Stimulated activated CD4-positive, alpha-beta T cell treated with anti-CD3 and anti-CD28 coated beads, Interleukin-4, amount 100 ng/mL, for 48 hours (primary cell): ENCODE measurements at places on chromosomes 7 and 10.

GRCh38 chr10:100370714-100371481, 23.9 kb downstream of the SCD start:
- peak; percentile 54 for DNase-seq

GRCh38 chr10:102715880-102716279, 1.4 kb downstream of the SFXN2 start:
- DNase-seq, result no peak

DNA sequence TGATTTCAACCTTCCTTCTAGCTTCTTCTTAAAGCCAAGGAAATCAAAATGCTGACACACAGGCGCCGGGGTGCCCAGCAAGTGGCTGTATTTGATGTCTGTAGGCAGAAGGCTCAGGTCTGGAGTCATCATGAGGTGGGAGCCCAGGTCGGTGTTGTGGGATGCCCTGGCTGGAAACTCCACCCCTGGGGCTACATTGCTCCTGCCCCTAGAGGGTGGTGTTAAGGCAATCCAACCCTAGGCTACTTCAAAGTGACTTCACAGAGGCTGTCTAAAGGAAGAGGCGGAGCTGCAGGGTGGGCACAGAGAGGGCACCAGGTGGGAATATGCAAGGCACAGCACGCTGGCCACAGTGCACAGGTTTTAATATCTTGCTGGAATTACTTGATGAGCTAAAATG, 200.9 kb downstream of the ADAM12 start:
- DNase-seq, result no peak

- no peak for DNase-seq
Measured at GRCh38 chr7:52501696-52502095, 533.7 kb upstream of the POM121L12 start.

DNA sequence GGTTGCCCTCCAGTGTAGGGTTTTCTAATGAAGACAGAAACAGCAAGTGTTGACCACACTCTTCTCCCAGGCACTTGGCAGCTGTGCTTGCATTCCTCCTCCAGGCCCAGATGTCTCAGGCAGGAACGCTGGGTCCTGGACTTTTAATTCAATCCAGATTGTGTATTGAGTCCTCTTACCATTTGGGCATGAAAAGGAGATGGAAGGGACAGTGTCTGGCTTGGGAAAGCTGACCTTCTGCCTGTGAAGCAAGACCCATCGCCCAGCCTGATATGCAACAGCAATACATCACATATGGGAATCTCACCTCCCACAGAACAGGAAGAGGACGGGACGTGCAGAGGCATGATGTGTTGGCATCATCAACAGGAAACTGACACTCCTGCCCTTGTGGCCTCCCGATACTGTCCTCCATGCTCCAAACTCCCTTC, 174.4 kb upstream of the LYZL2 start:
- DNase-seq, result no peak

- no peak for DNase-seq
Measured at GRCh38 chr7:69739931-69740431, 141.7 kb downstream of the AUTS2 start.

- no peak for DNase-seq
Measured at GRCh38 chr10:28704464-28705161, 27.3 kb downstream of the BAMBI start.

DNA sequence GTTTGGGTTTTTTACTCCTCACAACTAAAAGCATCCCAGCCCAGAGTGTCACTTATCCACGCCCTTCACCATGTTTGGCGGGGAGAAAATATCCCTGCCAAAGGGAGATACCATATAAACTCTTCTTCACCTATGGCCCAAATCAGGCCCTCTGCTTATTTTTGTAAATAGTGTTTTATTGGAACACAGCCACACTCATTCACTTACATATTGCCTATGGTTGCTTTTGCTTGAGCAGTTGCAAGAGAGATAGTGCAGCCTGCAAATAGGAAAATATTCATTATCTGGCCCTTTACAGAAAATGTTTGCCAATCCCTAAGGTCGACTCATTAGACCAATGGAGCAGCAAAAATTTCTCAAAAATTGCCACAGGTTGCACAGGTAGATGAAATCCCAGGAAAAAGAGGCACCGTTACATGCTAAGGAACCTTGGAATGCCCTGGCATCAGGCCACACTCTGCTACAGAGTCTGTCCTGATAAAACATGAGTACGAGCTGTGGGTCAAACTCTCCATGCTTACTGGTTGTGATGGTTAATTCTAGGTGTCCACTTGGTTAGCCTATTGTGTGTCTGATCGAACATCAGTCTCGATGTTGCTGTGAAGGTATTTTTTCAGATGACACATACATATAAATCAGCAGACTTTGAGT, 7.9 kb upstream of the RASSF4 start:
- no peak for DNase-seq

- no peak for DNase-seq
Measured at GRCh38 chr10:28349892-28350291, 47.0 kb upstream of the MPP7 start.

DNA sequence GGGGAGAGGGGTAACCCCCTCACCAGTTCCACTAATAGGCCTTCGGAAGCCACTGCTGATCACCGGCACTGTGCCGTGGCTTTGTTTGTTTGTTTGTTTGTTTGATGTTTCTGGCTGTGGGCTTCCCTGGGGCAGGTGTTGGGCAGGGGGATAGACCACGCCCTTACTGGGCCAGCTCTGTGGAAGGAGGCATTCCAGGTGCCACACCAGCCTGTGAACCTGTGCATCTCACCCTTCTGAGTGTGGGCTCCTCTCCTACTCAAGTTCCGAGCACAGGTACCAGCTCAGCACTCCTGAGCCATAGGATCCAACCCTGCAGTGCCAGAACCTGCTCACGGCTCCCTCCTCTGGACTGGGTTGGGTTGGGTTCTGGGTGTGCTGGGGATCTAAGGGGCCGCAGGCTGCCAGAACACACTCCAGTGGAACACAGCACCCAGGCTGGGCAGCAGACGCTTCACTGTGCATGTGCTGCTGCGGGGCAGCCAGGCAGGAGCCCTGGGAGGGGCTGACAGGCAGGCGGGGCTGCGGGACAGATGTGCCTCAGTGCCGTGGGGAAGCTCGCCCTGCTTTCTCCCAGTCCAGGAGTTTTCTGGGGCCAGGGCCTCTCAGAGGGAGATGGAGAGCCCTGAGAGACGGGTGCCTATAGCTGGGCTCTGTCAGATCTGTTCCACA, 1053.9 kb downstream of the CNTNAP2 start:
- DNase-seq, result no peak

DNA sequence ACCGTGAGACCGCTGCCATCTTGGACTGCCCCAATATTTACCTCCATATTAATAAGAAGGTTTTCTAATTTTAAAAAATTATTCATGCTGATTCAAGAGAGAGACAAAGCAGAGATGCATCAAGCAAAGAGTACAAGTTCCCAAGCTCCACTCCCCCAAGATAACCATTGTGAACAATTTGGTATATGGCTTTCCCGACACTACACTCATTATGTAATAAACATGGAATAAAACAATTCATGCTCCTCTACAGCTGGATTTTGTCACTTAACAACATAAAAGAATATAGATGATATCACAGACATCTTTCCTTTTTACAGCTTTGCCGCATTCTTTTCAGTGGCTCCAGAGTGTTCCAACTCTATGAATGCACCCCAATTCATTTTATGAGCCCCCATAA, 307.6 kb downstream of the FGFR2 start:
- DNase-seq, result no peak

GRCh38 chr7:44265728-44266127, 59.7 kb downstream of the CAMK2B start:
- DNase-seq, result no peak

GRCh38 chr10:33355274-33355673, 20.8 kb upstream of the NRP1 start:
- DNase-seq, result no peak

- no peak for DNase-seq
Measured at GRCh38 chr10:95976362-95977229, 66.8 kb upstream of the CCNJ start.

DNA sequence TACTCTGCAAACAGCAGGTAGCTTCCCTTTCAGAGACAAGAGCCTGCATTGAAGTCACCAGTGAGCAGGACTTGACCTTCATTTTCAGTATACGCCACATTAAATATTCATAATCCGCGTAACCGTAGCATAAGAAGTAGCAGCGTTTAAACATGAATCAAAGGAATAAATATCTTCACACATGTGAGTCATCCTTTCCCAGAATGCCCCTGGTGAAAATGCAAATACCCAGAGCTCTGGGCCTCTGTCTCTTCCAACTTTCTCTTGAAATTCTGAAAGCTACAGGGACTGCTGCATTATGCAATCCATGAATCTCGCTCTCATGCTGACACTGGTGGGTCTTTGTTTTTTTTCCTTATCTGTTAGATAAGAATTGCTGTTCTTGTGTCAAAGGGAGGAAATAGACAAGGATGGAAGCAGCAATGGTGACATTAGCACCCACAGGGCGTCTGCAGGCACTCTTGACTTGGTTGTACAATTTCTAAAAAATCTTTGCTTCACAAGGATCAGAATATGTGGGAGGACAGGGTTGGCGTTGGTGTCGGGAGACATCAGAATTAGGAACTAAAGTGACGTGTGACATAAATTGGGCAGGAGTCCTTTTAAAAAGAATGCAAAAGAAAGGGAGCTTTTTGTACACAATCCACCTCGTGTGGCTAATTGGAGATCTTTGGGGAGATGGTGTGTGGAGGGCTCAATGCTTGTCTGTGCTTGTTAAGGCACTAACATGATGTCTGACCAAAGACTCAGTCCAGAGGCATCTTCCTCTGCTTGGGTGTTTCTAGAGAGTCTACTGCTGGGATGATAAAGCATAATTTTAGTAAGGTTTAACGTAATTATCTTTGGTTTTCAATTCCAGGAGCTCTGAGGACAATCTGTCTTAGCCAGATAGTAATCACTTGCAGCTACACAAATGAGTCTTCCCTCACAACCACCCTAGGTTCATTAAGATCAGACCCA, 390.3 kb downstream of the KCNMA1 start:
- no peak for DNase-seq

- DNase-seq, result no peak
Measured at GRCh38 chr7:106643216-106644000, 17.6 kb downstream of the CCDC71L start.

GRCh38 chr7:141291541-141291940, 217.7 kb downstream of the TMEM178B start:
- DNase-seq, result no peak

- DNase-seq, result no peak
Measured at GRCh38 chr7:84088802-84089201, 105.8 kb downstream of the SEMA3A start.

GRCh38 chr7:157503229-157503628, 166.4 kb downstream of the DNAJB6 start:
- DNase-seq, result no peak

GRCh38 chr10:74314166-74314565, 163.1 kb downstream of the ADK start:
- no peak for DNase-seq

- no peak for DNase-seq
Measured at GRCh38 chr7:74023786-74024185, 4.2 kb upstream of the ELN start.

DNA sequence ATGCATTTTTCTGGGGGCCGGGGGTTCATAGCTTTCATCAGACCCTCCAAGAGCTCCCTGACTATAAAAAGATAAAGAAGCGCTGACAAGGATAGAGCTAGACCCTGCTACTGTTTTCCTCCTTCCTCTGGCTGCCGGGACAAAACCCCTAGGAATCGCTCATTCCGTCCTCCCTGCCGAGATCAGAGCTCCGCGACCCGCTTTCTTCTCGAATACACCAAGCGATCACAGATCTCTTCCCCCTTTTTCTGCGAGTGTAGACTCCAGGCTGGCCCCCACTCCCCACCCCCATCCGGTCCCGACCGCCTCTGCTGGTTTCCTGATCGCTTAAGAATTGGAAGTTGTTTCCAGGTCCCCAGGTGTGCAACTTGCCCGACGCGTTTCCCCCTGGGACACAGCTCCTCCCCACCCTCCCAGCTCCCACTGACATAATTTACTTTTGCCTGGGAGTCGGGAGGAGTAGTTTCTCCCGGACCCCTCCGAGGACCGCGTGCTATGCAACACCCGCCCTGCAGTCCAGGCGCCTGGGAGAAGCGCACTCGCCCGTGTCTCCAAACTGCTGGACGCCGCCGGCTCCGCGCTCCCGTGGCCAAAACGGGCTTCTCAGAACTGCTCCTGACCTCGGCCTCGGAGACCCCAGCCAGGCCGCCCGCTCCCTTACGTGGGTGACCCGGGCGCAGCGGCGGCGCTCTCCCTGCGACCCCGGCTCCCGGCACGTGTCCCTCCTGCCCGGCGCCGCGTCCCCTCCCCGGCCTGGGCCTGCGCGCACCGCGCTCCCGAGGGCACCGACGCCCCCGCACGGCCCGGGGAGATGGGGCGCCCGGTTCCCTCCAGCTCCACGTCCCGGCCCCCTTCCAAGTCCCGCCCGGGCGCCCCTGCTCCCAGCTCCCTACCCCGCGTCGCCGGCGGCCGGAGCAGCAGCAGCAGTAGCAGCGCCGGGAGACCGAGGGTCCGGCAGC, 552 bp downstream of the IL15RA start:
- DNase-seq, result peak; percentile 36

DNA sequence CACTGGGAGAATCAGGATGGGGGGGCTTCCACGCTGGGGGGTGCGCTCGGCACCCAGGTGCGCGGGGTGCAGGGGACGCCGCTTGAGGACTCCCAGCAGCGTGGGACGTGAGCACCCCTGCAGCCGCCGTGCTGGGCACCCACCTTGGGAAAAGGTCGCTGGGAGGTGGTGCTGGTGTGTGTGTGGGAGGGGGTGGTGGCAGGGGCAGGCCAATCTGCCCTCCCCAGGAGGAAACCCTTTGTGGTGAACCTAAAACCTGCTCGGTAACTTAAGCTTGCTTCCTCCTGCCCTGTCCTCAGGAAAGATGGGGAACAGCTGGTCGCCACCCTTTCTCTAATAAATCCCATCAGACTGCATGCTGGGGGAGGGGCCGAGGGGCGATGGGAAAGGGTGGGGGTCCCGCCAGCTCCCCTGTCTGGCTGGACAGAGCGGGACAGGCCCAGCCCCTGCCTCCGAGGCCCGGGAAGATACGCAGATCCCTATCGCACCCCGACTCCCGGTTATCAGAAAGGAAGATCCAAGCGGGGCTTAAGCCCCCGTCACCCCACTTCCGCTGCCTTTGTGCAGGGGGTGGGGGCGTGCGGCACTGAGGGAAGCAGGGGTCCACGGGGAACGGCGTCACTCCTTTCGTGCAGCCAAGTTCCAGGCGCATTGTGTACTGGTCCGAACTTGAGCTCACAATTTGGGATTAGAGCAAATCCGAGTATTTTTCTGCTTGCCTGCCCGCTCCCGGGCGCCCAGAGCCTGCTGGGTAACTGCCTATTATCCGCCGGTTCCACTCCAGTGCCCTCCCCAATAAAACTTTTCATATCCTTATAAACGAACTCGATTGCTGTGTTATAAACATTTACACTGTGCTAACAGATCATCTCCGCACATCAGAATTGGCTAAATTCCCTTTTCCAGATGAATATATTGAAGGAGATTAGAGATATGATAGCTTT, 64.6 kb downstream of the UNCX start:
- DNase-seq, result no peak
